ENCODE measurements at places on chromosomes 7 and 10.

DNA sequence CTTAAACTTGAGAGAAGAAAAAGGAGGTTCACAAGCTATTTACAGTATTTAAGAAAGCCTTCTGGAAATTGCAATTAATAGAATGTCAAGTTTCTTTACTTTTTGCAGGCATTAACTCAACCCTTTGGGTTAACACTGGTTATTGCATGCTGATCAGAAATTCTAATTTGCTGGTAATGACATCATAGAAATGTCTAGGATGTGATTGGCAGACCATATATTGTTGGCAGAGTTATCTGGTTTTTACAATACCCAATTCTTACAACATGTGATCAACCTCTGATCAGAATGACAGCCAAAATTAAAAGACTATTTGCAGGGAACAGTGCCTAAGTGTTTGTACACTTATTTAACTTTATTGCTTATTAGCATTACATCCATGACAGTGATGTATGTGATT lies 1.6 kb upstream of the CASD1 start:
- no peak for DNase-seq

DNA sequence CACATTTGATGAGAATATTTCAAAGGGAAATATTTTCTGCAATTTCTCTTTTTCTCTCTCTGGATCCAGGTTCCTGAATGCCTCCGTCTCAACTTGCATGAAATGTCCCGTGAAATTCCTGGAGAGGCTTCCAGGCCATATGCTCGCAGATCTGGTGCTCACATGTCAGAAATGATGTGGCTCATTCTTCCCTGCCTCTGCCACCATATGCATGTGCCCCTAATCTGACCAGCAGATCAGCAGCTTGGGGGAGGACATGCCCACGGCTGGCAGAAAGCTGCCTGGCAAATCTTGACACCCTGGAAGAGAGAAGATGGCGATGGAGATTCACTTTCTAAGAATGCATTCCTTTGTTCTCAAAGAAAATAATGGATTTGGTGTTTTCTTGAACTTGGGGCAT lies 490.7 kb downstream of the RPS24 start:
- no peak for DNase-seq

- no peak for DNase-seq
Observed at GRCh38 chr7:151796871-151797537, 79.9 kb downstream of the PRKAG2 start.

DNA sequence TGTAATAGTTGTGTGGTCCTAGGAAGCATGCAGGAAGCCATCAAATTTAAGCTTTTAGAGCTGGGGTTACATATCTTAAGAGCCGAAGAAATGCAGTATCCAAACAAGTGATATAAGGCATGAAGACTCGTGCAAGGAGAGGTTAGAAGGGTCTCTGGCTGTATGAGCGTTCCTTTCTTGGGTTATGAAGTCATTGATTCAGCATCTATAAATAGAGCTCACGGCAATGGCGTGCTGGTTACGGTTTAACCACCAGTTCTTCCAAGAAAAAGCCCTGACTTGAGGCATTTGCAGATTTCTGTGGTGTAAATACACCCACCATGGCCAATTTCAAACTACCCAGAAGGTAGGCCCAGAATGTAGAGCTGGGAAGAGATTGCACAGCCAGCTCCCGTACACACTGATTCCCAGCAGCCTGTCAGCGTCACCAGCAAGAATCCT lies 72.0 kb upstream of the KAT6B start:
- no peak for DNase-seq

- no peak for DNase-seq
Observed at GRCh38 chr10:129909531-129910256, 54.4 kb downstream of the EBF3 start.

- DNase-seq = no peak
Observed at GRCh38 chr7:1611708-1612241, 41.9 kb upstream of the PSMG3 start.

DNA sequence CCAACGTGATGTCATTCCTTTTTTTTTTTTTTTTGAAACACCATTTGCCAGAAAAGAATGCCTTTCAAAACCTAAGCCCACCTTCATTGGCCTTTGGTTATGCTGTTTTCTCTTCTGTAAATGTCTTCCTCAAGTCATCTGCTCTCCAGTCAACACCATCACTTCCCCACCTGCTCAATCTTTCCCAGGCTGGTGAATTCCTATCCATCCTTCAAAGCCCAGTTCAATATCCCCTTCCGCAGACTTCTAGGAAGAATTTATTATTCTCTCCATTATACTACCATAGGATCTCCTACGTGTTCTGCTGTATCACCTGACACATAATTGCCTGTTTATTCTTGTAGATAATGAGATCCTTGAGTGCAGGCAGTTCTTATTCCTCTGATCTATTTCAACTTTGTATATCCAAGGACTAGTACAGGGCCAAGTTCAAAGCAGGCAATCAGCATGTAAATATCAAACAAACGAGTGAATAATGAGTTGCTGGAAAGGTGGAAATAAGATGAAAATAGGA lies 73.5 kb upstream of the PRR15 start:
- no peak for DNase-seq
